Stimulated activated CD4-positive, alpha-beta T cell treated with anti-CD3 and anti-CD28 coated beads, Interleukin-15, amount 100 ng/mL, for 1 hour (primary cell): ENCODE measurements at places on chromosomes 3 and 15.

GRCh38 chr3:141491081-141491480 lies 4.3 kb downstream of the RASA2 start:
- no peak for DNase-seq

GRCh38 chr3:32440611-32441350 lies 49.1 kb downstream of the CMTM7 start:
- DNase-seq, result no peak

GRCh38 chr3:116899253-116899652 lies 189.7 kb downstream of the TUSC7 start:
- no peak for DNase-seq

DNA sequence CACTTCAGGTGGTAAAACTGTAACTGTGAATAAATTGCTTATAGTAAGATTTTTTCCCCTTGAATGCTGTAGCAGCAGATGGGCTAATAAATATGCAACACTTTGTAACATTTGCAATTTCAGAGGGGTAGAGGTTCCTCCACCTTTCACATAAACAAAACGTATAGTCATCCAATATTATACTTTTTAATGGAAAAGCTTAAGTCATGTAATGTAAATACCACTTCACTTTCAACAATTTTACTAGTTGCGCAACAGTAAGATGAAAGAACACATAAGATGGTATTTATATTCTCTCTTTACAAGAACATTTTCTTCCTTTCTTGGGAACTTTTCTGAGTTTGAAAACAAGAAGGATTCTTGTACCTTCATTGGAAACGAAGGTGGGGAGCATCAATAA lies 56.6 kb upstream of the FAM3D start:
- no peak for DNase-seq

GRCh38 chr3:117798221-117798620 lies 1088.6 kb downstream of the TUSC7 start:
- DNase-seq, result no peak
